ENCODE measurements at places on chromosomes 2 and 18. TPM values are rescaled to one million over a fixed set of nuclear protein-coding genes. Genes with fewer than 3 reads are reported as not detected.

The IL1B gene
- total RNA-seq: 2.6 TPM

The DDX18 gene
- total RNA-seq: 24.5 TPM

The THSD7B gene
- total RNA-seq: 0.07 TPM

The ZAP70 gene
- total RNA-seq: 0.86 TPM

The KCNG2 gene
- total RNA-seq: not detected

The RALB gene
- total RNA-seq: 43.7 TPM

The GTF2A1L gene
- 5.1 TPM for total RNA-seq

DNA sequence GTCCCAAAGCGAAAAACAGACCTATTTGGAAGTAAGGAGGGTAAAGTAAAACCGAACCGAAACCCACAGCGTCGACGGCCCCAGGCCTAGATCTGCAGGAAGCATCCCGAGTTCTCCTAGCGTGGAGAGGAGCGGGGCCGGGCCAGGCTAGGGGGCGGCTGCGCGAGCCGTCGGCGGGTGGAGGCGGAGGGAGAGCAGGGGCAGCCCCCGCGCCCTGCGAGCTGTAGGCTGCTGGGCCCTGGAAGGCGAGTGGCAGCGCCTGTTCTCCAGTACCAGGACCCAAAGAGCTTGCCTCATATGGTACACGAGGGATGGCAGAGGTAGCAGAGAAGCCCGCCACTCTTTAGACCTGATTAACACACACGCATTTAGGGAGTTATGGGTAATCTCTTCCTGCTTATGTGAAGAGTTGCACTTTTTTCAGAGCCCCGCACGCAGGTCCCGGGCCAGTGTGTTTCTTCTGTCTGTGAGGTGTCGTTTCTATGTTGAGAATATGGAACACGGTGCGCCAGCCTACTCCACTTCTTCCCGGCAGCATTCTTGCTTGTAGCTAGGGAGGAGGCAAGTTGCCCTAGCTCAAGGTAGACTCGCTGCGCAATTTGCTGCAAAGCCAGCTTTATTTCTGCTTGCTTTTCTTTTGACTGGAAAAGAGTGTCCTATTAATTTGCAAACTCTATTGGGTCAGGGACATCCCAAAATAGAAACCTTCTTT lies 71.1 kb downstream of the ARHGEF33 start:
- H3K36me3 ChIP-seq: no peaks in the 10 kb centered on the region
- no peak overlapping the region for H3K27ac ChIP-seq
- peak overlapping the region; percentile 9 for H3K4me3 ChIP-seq
- H3K27me3 ChIP-seq: no peaks in the 10 kb centered on the region

DNA sequence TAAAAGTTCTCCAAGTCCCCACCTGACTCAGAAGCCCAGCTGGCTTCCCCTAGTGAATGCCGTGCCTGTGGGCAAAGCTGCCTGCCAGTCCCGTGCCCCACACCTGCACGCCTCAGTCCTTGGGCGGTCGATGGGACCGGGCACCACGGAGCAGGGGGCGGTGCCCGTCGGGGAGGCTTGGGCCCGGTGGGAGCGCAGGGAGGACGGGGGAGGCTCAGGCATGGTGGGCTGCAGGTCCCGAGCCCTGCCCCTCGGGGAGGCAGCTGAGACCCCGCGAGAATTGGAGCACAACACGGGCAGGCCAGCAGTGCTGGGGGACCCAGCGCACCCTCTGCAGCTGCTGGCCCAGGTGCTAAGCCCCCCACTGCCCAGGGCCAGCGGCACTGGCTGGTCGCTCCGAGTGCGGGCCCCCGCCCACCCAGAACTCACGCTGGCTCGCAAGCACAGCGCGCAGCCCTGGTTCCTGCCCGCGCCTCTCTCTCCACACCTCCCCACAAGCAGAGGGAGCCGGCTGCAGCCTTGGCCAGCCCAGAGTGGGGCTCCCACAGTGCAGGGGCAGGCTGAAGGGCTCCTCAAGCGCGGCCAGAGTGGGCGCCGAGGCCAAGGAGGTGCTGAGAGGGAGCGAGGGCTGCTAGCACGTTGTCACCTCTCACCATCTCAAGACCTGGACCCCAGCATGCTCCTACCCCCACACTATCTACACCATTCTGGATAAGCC lies 215.5 kb downstream of the TNS1 start:
- H3K36me3 ChIP-seq: peaks cover 23% of the 10 kb centered on the region
- no peak overlapping the region for H3K4me3 ChIP-seq
- peaks cover 20% of the 10 kb centered on the region for H3K4me1 ChIP-seq
- no peaks in the 10 kb centered on the region for H3K27me3 ChIP-seq
- no peak overlapping the region for H3K27ac ChIP-seq
- no peak for DNase-seq

- no peak overlapping the region for H3K4me3 ChIP-seq
- peak; percentile 18 for DNase-seq
- H3K27me3 ChIP-seq: no peaks in the 10 kb centered on the region
- no peak overlapping the region for H3K27ac ChIP-seq
- H3K36me3 ChIP-seq: no peaks in the 10 kb centered on the region
- no peaks in the 10 kb centered on the region for H3K4me1 ChIP-seq
Measured at GRCh38 chr2:241041589-241042158, 43.3 kb downstream of the SNED1 start.

- H3K27ac ChIP-seq: no peak overlapping the region
- no peaks in the 10 kb centered on the region for H3K27me3 ChIP-seq
- H3K4me3 ChIP-seq: no peak overlapping the region
Measured at GRCh38 chr2:113829761-113830160, 60.1 kb upstream of the ACTR3 start.

DNA sequence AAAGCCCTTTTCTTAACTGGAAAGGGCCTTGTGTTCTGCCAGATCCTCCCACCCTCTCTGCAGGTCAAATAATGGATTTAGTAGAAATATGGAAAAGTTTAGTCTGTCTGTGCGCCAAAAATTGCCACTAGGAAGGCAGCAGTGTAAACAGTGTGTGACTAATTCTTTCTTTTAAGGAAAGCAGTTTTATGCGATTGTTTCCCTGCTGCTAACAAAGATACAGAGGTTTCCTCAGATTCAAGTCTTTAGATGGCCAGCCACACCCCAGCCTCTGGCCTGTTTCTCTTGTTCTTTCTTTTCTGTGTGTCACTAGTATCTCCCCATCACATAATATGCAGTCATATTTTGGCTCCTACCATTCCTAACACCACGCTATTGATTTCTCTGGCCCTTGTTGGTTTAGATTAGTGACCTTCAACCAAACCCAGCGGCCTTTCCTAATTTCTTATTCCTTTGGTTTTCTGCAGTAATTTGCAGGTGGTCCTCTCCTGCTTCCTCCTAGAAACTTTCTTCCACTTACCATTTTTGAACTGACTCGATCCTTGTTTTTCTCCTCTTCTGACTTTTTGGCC lies 157.4 kb downstream of the LTBP1 start:
- H3K27ac ChIP-seq: peak overlapping the region; percentile 13
- DNase-seq: no peak
- no peak overlapping the region for H3K4me3 ChIP-seq

DNA sequence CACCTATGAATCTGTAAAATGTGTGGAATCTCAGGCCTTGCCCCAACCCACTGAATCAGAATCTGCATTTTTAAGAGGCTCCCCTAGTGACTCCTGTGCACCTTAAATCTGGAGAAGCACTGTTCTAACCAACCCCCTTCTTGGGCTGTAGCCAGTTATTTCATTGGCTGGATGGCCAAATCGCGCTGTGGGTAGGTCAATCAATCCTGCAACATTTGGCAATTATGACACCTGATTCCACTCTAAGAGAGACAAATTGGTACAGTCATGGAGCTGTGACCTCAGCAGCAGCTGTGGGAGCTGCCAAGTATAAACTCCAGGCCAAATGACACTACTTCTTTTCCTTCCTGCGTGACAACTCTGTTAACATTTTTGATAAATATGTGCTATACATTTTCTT lies 208.7 kb downstream of the CLIP4 start:
- H3K36me3 ChIP-seq: no peaks in the 10 kb centered on the region
- H3K4me3 ChIP-seq: no peak overlapping the region
- DNase-seq: no peak

DNA sequence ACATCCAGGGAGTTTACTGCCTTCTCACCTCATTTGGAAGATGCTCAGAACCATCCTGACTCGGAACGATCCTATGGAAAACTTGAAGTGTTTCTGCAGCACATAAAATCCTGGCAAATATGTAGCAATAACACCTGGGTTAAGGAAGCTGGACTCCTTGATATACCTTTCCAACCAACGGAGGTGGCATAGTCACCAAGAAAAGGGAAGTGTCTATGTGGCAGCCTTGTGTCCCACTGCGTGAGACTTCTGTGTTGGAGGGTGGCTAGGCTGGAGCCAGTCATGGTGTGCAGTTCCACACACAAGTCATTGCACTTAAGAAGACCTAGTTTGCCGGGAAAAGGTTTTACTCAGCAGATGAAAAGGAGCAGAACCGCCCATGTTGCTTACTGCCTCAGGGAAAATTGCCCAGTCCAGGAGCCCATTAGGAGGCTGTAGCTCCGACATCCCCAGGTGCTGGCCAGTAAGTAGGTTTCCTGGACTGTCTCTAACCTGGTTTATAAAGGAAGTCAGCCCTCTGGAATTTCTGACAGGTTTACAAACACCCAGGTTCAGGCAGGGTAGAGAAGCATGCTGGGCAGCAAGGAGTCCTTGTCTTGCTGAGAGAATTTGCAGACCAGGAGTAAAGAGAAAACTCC lies 46.2 kb upstream of the SPRED2 start:
- no peak overlapping the region for H3K27ac ChIP-seq
- DNase-seq: no peak
- H3K4me1 ChIP-seq: no peaks in the 10 kb centered on the region
- H3K27me3 ChIP-seq: no peaks in the 10 kb centered on the region

- no peaks in the 10 kb centered on the region for H3K27me3 ChIP-seq
- no peak for DNase-seq
- H3K4me3 ChIP-seq: no peak overlapping the region
- no peak overlapping the region for H3K27ac ChIP-seq
Measured at GRCh38 chr2:65483763-65484162, 51.4 kb upstream of the SPRED2 start.

- no peak overlapping the region for H3K27ac ChIP-seq
- DNase-seq: no peak
- H3K36me3 ChIP-seq: no peaks in the 10 kb centered on the region
- no peak overlapping the region for H3K4me3 ChIP-seq
- no peaks in the 10 kb centered on the region for H3K4me1 ChIP-seq
- no peaks in the 10 kb centered on the region for H3K27me3 ChIP-seq
Measured at GRCh38 chr2:121242976-121243375, 42.0 kb downstream of the TFCP2L1 start.

DNA sequence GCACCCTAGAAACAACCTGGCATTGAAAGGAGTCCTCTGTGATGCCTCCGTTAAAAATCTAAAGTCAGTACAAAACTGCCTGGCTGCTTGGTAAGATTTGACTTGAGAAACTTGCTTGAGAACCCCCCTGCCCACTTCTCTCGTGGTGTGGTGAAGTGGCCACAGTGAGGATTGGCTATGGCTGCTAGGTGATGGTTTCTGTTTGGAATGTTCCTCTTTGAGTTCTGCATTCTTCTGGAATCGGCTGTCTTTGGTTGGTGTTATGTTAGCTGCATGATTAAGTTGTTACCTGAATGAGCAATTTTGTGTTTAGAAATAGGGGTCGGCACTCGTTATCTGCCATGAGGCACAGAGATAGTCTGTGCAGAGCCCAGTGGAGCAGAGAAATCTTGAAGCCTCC lies 21.7 kb upstream of the SAG start:
- H3K36me3 ChIP-seq: peaks cover 68% of the 10 kb centered on the region
- no peak overlapping the region for H3K4me3 ChIP-seq
- DNase-seq: no peak

DNA sequence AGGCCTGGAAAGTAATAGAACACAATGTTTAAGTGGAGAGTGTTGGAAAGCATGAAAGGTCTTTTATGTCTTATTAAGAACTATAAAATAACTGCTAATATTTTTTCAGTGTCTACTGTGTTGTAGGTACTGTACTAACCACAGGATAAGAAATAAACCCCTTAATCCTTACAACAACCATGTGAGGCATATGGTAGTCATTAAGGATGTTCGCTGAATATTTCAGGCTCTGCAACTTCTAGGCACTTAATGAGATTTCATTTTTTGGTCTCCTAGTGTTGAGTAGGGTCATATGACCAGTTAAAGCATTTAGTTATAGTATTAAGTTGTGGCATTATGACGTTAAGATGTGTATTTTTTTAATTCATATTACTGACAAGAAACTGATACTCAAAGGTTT lies 346.6 kb upstream of the KCNH7 start:
- H3K36me3 ChIP-seq: no peaks in the 10 kb centered on the region
- no peak overlapping the region for H3K4me3 ChIP-seq
- no peaks in the 10 kb centered on the region for H3K27me3 ChIP-seq
- DNase-seq: no peak

DNA sequence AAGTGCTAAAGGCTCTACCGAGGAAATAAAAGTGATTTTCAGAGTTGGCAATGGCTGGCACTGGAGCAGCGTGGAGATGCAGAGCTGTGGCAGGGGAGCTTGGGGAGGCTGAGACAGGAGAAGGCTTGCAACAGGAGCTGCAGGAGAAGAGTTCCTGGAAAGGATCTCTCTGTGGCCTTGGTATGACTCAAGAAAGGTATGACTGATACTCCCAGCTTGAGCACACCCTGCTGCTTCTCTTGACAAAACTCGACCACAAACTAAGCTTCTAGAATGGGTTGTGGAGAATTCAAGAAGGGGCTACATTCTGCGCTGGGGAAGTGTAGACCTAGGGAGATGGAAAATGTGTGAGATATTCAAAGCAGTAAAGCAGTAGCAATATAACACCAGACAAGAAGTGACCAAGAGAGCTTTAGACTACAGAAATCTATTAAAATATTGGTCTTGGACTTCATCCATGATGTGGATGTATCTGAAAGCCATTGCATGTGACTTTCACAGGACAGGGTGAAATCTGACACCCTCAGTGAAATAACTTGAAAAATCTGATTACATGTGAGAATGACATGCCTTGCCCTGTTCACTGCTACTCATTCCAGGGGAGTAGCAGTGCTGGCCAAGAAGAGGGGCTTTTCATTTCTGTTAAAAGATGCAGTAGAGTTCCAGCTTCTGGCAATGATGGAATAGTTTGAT lies 41.5 kb downstream of the SUCLG1 start:
- no peak overlapping the region for H3K27ac ChIP-seq
- no peaks in the 10 kb centered on the region for H3K27me3 ChIP-seq
- H3K36me3 ChIP-seq: peaks cover 7% of the 10 kb centered on the region

GRCh38 chr2:63425079-63425416 lies 163.2 kb downstream of the WDPCP start:
- no peaks in the 10 kb centered on the region for H3K27me3 ChIP-seq
- DNase-seq: no peak
- H3K4me1 ChIP-seq: no peaks in the 10 kb centered on the region
- no peak overlapping the region for H3K4me3 ChIP-seq

- DNase-seq: no peak
- no peak overlapping the region for H3K4me3 ChIP-seq
- H3K36me3 ChIP-seq: no peaks in the 10 kb centered on the region
- no peaks in the 10 kb centered on the region for H3K27me3 ChIP-seq
- peaks cover 11% of the 10 kb centered on the region for H3K4me1 ChIP-seq
Measured at GRCh38 chr2:201233812-201234662, 26.3 kb upstream of the CASP8 start.
